ENCODE measurements at places on chromosomes 7 and 10.
A peak's percentile ranks its signal among the peaks of the same experiment; 100 is the strongest.

DNA sequence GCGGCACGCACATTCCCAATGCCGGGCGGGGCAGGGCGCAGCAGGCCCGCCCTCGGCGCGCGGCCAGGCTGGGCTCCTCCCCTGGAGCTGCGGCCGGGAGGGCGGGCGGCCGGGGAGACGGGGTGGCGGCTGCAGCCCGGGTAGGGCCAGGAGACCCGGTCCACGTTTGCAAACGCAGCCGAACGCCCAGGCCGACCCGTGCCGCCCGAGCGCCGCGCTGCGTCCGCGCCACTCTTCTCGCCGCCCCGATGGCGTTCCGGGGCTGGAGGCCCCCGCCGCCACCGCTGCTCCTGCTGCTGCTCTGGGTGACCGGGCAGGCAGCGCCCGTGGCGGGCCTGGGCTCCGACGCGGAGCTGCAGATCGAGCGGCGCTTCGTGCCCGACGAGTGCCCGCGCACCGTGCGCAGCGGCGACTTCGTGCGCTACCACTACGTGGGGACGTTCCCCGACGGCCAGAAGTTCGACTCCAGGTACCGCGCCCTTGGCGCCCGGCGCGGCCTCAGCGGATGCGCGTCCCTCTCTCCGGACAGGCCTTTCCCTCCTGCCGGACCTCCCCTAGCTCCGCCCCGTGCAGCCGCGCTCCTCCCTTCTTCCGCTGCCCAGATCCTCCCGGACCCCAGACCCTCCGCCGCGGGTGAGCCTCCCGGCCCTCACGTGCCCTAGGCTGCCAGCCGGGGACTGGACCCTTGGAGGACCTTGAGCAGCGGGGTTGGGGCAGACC lies at the start of gene FKBP9:
TSS of gene FKBP9 (plus strand) at position 115 of the 720 bp plus-strand sequence. CDS start at position 249, 134 bp downstream.
- DNase-seq = no peak

- no peak for DNase-seq
Measured at GRCh38 chr7:70761711-70762328, 370.1 kb upstream of the GALNT17 start.

GRCh38 chr7:86950944-86951343 lies 108.5 kb downstream of the ELAPOR2 start:
- no peak for DNase-seq

- DNase-seq = no peak
Measured at GRCh38 chr10:58330431-58330830, 4.4 kb upstream of the UBE2D1 start.

DNA sequence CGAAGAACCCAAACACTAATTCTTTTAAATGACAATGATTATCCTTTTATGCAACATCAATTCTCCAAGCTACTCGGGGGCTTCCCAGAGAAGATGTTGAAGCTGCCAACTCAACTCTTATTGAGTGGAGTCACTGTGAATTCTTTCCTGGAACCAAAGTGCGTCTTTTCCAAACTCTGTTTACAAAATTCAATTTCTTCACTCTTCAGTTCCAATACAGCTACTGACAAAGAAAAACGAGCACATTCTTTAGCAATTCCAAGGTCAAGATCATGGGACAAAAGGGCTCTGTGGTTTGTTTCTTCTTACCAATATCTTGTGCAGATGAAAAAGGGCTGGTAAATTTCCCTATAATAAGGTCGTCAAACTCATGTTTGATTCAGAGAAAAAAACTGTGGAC lies 74.2 kb downstream of the FAS start:
- no peak for DNase-seq

DNA sequence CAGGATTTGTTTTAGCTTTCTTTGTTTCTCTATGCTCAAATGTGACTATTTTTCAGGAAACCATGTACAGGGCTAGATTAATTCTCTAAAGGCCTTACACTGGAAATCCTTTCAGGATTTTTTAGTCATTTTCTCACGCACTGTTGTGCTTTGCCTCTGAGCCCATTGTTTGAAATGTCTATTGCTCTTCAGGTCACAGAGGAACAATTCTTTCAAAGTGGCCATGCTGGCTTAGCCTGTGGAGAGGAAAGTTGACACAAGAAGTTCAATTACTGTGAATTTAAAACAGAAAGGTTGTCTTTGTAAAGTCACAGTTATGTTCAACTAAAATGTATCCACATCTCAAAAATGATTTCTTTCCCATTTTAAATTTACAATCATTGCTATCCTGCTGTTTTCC lies 1071.7 kb upstream of the POT1 start:
- no peak for DNase-seq

GRCh38 chr7:128352153-128352537 lies 8.4 kb upstream of the RBM28 start:
- no peak for DNase-seq

DNA sequence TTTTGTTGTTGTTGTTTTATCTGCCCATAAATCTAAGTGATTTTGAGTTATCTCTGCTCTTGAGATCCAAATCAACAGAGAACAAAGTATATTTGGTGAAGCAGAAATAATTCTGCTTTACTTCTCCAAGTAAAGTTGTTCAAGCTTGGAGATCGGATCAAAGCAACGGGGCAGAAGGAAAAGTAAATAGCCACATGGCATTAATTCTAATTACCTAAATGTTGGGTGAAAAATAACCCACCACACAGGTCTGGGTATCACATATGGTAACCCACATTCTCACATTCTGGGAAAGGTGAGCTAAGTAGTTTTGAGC lies 3.1 kb downstream of the NRP1 start:
- no peak for DNase-seq

DNA sequence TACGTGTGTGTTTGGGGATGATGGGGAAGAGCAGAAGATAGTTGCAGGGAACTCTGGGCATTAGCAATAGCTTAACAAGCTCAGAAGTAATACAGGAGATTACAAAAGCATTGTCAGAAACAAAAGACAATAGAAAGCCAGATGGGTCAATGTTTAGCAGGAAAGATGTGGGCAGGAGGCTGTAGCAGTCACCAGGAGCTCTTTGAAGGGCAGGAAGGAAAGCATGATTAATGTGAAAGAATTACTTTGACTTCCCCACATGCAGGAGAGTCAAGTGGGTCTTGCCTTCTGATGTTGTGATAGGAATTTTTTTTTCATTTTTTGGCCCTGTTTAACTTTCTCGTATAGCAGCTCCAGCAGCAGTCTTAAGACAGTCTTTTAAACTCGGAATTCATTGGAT lies 6.0 kb upstream of the SMNDC1 start:
- DNase-seq = no peak

GRCh38 chr10:522350-522749 lies 167.1 kb downstream of the DIP2C start:
- DNase-seq = no peak

DNA sequence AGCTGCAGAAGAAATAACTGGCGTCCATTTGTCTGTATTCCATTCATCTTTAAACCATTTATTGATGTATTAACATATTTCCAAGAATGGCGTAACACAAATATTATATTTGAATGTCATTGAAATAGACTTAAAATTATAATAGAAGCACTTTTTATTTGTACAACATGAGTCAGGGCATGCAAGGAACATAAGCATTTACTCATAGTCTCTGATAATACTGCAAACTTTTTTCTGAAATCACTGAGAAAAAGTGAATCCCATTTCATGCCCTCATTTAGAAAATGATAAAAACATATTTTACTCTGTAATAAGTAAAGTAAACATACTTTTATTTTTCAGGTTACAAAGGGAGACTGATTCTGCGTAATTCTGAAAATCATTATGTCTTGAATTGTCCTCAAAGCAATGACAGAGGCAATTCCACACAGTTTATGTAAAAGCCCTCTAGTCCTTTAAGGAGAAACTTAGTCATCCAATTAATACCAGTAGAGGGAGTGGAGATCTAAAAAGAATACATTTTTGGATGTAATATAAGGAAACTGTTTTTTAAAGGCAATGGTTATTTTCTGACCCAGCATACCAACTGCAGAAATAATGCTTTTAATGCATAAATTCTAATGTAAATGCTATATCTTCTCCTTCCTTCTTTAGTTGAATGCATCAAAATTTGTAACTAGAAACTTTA lies 58.1 kb downstream of the AGMO start:
- DNase-seq = no peak

DNA sequence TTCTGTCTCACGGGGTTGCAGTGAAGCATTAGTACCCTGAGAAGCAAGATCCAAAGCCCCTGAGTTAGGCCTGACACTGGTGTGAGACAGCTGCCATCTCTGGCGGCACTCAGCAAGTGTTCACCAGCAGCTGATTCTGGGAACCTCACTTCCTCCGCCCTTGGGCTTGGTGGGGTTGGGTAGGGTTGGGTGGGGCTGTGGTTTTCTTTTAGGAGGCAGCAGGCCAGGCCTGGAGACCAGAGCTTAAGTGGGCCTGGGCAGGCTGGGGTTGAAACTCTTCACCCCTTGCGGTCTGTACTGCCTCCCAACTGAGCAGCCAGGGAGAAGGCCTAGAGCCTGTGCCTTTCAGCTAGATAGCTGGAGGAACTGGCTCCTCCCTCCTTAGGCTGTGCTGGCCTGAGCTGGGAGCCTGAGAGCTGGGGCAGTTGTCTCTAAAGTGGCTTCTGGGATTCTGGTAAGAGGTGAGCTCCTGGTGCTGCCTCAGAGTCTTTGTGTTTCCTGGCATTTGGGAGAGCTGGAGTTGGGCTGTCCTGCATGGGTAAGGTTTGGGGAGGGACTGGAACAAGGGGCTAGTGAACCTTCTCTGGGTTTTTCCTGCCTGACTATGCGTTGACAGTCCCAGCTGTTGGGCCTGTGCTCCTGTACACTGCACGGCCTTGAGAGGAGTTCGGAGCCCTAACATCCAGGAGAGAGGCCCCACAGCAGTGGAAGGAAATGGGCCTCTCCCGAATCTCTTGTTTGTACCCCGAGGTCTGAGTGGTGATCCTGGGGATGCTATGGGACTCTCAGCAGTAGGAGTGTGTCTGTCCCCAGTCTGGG lies 5.1 kb downstream of the TSPAN14 start:
- peak; percentile 53 for DNase-seq

GRCh38 chr7:68247571-68247970 lies 1250.9 kb downstream of the TYW1 start:
- no peak for DNase-seq

GRCh38 chr10:88089498-88089897 lies 226.1 kb downstream of the PTEN start:
- DNase-seq = no peak

DNA sequence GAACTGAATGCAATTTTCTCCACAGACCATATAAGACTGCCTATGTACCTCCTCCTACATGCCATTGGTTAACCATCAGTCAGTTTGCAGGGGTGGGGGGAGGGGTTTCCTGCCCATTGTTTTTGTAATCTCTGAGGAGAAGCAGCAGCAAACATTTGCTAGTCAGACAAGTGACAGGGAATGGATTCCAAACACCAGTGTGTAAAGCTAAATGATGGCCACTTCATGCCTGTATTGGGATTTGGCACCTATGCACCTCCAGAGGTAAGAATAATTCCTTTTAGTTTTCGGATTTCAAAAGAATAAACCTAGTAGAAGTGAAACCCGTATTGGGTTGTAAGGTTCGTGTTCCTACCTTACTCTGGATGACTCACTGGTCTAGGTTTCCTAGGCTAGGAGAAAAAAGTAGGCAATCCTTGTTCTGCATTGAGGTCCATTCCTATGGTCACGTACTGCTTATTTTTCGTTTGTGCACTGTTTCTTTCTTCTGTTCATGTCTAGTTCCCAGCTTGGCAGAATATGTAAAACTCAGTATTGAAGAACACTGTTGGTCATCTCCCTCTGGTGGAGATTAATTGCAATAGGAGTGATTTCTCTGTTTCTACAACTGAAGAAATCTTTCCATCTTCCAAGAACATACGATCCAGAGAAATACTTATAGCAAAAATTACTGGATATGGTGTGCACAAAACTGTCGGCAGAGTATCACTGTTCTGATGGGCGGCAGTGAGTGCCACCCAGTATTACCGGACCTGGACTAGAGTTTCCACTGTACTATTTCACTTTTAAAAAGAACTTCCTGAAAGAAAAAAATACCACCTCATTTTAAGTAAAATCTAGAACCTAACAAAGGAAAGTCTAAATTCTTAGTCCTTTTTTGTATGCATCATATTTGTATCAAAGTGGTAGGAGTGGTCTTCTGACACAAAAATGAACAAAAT lies at the start of gene AKR1C3:
TSS of gene AKR1C3 (plus strand) at position 150 of the 941 bp plus-strand sequence. CDS start at position 181, 31 bp downstream.
- no peak for DNase-seq

DNA sequence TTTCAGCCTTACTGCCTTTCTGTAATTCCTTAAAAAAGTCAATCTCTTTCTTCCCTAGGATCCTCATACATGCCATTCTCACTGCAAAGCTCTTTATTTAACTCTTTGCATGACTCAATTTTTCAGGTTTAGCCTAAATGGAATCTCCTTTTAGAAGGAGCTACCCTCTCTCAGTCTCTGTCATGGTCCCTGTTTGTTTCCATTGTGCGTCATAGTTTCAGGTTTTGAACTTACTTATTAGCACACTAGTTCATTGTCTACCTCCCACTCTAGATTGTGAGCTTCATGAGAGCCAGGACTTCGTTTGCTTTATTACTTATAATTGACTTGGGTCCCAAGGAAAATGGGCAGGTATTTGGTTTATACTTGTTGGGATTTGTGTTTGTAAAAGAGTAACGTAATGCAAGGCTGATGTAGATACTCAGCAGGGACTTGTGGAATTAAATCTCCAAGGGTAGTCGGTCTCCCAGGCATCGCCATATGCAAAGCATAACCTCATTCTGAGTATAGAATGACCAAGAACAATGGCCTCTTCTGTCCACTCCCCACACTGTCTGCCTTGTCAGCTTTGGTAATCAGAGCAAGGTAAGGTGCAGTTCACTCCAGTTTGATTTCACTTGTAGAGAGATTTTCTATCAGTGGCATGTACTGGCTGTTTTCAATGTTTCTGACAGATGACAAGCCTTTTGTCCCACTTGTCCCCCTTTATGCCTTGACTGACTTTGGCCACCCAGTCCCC lies 252.0 kb downstream of the SORCS3 start:
- no peak for DNase-seq

DNA sequence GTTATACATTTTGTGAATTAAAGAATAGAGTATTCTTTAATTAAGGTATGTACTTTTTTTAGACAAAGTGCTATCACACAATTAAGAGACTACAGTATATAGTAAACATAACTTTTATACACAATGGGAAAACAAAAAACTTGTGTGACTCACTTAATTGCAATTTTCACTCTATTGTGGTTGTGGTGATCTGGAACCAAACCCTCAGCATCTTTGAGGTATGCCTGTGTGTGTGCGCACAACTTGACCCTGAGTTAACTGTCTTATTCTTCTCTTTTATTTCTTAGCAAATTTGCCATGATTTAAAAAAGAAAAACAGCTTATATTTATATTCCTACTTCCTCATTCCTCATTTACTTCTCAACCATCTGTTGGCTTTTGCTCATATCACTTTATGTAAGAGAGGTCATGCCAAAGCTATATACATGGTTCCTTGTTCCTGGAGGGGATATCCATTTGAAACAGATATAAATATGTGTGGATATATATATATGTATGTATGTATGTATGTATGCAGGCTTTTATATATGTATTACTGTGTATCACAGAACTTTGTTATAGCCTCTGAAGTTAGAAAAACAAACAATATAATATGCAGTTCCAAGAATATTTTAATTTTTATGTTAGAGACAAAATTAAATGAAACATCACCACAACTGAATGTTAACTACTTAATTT lies 259.5 kb upstream of the HGF start:
- no peak for DNase-seq

DNA sequence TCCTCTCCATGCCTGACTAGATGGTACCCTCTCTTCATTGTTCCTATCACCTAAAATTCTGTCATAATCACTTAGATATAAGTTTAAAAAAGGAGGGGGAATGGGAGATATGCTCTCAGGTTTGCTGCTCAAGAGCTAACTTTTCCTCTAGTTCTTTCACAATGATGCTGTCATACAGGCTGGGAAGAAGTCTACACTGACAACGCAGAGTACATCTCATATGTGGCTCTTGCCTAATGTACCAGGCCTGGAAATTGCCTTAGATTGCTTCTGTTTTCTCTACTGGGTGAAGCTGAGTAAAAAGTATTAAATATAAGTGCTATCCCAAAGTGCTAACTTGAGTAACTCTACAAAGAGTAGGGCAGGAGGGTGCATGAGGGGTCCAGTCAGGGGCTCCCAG lies 43.8 kb upstream of the BET1 start:
- no peak for DNase-seq
